ENCODE measurements at places on chromosomes 12 and 14. TPM values are rescaled to one million over a fixed set of nuclear protein-coding genes. Genes with fewer than 3 reads are reported as not detected.

JDP2 gene
- 15.5 TPM for total RNA-seq

WSCD2 gene
- not detected for total RNA-seq

FGF6 gene
- not detected for total RNA-seq

DNA sequence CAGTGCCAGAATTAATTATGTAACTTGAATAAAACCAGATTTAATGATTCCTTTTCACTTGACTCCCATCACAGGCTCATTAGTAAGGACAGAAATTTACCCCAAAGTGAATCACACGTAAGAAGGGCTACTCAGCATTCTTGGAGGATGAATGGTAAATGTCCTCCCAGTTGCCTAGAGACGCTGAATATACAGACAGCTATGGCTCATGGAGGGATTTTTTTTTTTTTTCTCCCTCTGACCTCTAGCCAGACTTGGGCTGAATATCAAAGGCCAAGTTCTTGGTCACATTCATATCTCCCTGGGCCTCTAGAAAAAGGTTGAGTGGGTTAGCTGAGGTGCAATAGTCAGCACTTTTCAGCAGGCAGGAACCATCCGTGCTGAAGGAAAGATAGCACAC, 77.5 kb downstream of the PHLDA1 start:
- peak; percentile 89 for DNase-seq

DNA sequence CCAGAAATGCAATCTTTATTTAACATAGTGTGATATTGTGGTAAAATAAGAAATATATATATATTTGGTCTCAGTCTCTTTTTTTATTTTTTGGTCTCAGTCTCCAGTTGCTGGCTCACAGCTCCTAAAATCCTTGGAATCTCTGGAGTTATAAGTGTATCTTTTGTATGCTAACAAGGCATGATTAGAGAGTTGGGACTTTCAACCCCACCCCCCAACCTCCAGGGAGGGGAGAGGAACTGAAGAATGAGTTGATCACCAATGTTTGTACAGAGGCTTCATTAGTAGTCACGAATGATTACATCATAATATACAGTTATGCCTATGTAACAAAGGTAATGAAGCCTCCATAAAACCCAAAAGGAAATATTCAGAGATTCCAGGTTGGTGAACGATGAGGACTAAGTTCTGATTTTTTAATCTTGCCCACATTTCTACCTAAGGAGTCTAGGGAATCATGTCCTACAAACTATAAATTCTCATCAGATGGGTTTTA, 22.8 kb upstream of the LALBA start:
- DNase-seq: no peak
